ENCODE measurements at places on chromosomes 1 and 21. TPM values are rescaled to one million over a fixed set of nuclear protein-coding genes. Genes with fewer than 3 reads are reported as not detected.

Gene RBM11
- not detected for total RNA-seq

Gene MAN1C1
- 1.5 TPM for total RNA-seq

Gene CCDC190
- 0.54 TPM for total RNA-seq

Gene RHBDL2
- total RNA-seq, result not detected

Gene SPATA45
- total RNA-seq, result not detected

Gene LHX8
- total RNA-seq, result not detected

Gene GSTM2
- total RNA-seq, result 16.8 TPM

Gene CLCA2
- 0.16 TPM for total RNA-seq

Gene CLDN17
- not detected for total RNA-seq

Gene CDCA8
- 9.2 TPM for total RNA-seq

Gene ADAMTS1
- total RNA-seq, result 180 TPM

Gene FCRL6
- total RNA-seq, result not detected

Gene MIS18A
- 6.5 TPM for total RNA-seq

Gene ADCY10
- under 0.01 TPM for total RNA-seq

Gene CRABP2
- total RNA-seq, result 2.1 TPM

Data from cardiac atrium fibroblast (primary cell).